ENCODE measurements at places on chromosomes 7 and 10. TPM values are rescaled to one million over a fixed set of nuclear protein-coding genes. Genes with fewer than 3 reads are reported as not detected.

The FAM204A gene
- 51.9 TPM for total RNA-seq

The UBE2H gene
- total RNA-seq: 84.2 TPM

The PLCE1 gene
- total RNA-seq: 0.26 TPM

- no peak for DNase-seq
Measured at GRCh38 chr10:123997013-123997412, 96.4 kb downstream of the CHST15 start.

GRCh38 chr7:138513344-138513871, 53.3 kb downstream of the TRIM24 start:
- DNase-seq: no peak

- DNase-seq: no peak
Measured at GRCh38 chr7:18419456-18419855, 76.1 kb upstream of the HDAC9 start.

GRCh38 chr7:24521917-24522623, 51.2 kb upstream of the PALS2 start:
- DNase-seq: peak; percentile 15

The ZNF488 gene
- 0.13 TPM for total RNA-seq

- DNase-seq: peak; percentile 83
Measured at GRCh38 chr10:98886686-98887085, 349.0 kb downstream of the HPSE2 start.

The CCL24 gene
- not detected for total RNA-seq

GRCh38 chr10:70198696-70199466, 28.6 kb upstream of the SAR1A start:
- DNase-seq: no peak

The GPR15LG gene
- 0.53 TPM for total RNA-seq

The AGR3 gene
- not detected for total RNA-seq

The ASIC3 gene
- under 0.01 TPM for total RNA-seq

GRCh38 chr7:137981668-137982067, 20.2 kb downstream of the CREB3L2 start:
- no peak for DNase-seq

GRCh38 chr10:123571978-123572377, 94.2 kb upstream of the GPR26 start:
- DNase-seq: no peak

GRCh38 chr7:118629898-118630438, 405.5 kb downstream of the ANKRD7 start:
- no peak for DNase-seq

DNA sequence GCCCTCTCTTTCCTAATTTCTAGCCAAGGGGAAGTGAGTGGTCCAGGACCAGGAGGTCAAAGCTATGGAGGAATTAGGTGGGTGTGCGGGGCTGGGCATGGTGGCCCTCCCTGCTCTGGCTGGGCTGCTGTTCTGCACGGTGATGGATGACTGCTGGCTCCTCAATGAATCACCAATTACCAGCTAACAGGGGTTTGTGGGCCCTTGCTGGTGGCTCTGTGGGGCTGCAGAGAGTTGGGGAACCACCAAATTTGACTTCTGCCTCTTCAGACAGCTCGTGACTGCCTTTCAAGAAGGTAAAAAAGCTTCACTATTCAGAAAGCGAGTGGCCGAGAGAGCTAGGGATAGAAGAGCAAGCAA, 35.0 kb upstream of the HABP2 start:
- no peak for DNase-seq

The WASL gene
- 15.0 TPM for total RNA-seq

The PDE6C gene
- not detected for total RNA-seq

DNA sequence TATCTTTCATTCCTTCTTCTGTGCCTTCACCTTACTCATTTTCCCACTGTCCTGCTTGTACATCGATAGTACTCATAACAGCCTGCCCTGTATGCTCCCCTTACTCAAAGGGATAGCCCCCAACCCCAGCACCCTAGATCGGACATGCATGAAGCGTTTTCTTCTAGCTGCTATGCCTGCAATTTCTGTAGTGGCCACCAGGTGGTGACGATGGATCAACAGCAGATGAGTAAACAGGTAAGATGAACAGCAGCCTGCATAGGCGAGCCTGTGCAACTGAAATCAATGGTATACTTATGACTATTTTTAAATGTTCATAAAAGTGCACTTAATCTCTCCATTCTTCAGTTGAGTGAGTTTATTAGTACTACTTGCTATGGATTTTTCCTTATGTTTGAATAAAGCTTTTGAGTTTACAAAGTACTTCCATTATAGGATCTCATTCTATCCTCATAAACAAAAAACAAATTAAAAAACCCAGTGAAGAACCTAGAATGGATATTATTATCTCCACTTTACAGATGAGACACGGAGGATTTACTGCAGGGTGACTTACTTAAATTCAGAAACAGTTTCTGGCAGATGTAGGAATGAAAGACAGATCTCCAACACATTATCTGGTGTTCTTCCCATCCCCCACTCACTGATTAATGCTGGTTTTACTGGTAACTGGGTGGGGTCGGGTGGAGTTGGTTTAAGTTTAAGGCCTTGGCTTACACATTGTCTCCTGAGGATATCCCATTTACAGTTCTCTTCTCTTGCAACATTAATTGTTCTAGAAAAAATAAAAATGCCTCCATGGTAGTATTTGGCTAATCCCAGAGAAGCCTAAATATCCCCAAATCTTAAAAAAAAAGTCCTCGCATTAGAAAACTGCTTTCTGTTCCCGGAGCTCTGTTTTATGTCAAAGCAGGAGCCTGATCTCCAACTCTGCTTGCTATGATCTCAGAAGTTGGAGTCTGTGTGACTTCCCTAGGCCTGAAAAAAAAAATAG, 222.1 kb downstream of the GLI3 start:
- DNase-seq: peak; percentile 34
